ENCODE measurements at places on chromosomes 13 and 19.

- DNase-seq, result no peak
Measured at GRCh38 chr19:30323904-30324303, 48.3 kb upstream of the ZNF536 start.

DNA sequence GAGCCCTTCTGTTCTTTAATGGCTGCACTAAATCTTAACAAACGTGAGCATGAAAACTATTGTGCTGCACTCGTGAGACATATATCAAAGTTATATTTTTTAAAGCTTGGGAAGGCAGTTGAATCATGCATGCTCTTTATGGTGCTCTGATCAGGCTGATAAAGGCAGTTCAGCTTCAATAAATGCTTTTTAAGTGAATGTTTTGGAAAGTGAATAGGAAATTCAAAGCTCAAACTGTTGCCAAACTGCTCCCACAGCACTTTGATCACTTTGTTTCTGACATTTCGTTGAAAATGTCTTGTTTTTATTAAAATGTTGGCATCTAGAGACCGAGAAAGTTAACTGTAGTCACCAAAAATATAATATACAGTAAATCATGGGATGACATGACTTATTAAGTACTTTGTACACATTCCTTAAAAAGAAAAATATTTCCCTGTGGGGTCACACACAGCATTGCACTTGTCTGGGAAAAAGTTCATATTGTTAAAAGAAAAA, 625.7 kb upstream of the PCDH9 start:
- DNase-seq, result no peak

DNA sequence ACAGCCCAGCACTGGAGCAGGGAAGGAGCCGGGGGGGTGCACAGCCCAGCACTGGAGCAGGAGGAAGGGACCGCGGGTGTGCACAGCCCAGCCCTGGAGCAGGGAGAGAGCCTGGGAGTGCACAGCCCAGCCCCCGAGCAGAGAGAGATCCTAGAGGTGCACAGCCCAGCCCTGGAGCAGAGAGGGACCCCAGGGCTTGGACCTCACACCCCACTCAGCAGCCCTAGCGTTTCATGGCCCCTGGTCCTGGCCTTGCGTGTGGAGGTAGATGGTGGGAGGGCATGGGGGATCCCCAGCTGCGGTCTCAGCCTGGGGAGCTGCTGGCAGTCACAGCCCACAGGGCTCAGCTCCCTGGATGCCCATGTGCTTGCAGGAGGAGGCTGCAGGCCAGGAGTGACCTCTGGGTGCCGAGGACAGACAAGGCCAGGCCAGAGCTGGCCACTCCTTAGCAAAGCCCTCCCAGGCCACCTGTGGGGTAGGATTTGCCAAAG, 25.1 kb downstream of the GAS6 start:
- no peak for DNase-seq

GRCh38 chr13:108154421-108154858, 60.9 kb downstream of the LIG4 start:
- DNase-seq, result no peak

DNA sequence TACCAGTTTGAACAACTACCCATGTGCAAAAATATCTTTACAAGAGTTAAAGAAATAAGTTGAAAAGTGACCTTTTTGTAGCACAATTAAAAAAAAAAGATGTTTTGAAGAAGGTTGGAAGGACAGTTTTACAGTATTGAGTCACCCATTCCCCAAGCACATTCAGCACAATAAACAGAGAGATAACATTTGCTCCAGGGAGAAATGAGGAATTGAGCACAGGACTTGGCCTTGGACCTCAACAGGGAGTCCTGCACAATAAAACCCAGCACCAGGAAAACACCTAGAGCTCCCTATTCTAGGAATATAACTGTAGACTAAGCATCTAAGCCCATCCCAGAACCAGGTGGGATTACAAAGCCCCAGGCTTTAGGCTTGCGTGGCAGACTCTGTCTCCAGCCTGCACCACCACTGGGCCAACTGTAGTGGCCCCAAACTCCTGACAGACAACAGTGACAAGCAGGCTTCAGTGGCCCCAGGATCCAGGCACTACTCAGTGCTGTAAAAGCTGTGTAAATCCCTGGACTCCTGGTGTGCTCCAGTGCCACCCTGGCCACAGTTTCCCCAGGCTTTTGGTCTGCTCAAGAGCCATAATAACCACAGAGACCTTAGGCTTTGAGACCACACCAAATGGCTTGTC, 857.2 kb downstream of the SLITRK1 start:
- DNase-seq, result no peak

GRCh38 chr13:44578067-44578400, 1.9 kb upstream of the TSC22D1 start:
- no peak for DNase-seq

- DNase-seq, result no peak
Measured at GRCh38 chr19:9729162-9729561, 39.4 kb downstream of the ZNF846 start.

- peak; percentile 52 for DNase-seq
Measured at GRCh38 chr13:94595001-94595949, 677 bp downstream of the TGDS start.

- no peak for DNase-seq
Measured at GRCh38 chr13:40874138-40874779, 84.8 kb downstream of the SLC25A15 start.

GRCh38 chr19:54405628-54406027, 9.6 kb upstream of the TTYH1 start:
- no peak for DNase-seq

DNA sequence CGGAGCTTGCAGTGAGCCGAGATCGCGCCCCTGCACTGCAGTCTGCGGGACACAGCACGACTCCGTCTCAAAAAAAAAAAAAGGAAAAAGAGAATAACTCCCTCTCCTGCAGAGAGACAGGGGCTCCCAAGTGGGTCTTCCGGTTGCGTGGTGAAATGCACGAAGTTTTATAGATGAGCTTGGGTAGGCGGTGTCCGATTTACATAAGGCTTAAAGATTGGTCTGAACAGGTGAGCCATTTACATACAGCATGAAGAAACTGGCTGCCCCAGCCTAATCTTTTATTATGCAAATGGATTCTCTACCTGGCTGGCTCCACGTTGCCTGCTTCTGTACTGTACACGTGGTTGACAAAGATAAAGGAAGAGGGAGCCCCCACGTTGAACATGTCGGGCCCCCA, 19.5 kb downstream of the ADGRE2 start:
- no peak for DNase-seq
